ENCODE measurements at places on chromosomes 6 and 20. TPM values are rescaled to one million over a fixed set of nuclear protein-coding genes. Genes with fewer than 3 reads are reported as not detected.
A peak's percentile ranks its signal among the peaks of the same experiment; 100 is the strongest.

Gene FUCA2
- total RNA-seq = 49.3 TPM

DNA sequence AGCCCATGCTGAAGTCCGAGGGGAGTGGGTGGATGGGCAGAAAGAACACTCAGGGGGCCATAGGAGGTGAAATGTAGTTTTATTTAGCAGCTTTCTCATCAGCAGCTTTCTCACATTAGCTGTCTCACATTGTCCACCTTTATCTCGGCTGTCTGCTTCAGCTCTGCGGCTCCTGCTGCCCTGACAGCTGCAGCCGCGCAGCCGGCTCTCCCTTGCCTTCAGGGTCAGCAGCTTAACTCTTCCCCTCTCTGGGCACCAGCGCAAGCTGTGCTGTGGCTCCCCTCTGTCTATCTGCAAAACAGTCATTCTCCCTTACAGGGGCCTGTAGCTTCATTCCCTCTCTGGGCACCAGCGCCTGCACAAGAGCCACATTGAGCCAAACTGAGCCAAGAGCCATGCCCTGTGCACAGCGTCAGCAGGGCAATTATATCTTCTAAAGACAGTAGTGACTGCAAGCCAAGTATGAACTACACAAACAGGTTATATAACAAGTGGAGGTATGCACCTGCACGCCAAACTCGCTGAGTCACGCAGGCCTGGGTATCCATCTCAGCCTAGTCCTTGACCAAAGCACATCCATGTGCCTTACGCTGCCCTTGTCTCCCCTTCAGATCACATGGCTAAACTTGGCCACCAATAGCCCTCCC lies 198.8 kb downstream of the EYA2 start:
- no peak for DNase-seq

DNA sequence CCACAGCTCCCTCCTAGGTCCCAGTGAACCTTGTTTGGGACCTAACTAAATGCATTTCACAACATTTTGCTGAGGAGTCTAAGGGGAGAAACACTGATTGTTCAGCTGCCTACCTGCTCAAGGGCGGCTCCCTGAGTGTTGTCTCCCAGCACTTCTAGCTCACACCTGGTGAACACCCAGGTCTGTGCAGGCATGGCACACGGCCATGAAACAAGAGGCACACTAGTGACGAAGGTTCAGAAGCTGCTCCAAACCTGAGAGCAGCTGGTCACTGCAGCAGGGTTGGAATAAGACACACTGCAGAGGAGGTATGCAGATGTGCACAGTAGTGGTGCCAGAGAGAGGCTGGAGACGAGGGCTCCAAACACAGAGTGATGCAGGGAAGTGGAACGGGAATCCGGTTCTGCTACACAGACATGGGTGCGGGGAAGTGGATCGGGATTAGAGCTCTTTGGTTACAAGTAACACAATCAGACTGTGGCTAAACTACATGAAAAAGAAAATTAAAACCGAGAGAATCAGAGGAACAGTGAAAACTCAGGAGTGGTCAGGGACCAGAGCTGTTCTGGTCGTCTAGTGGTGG lies 486.1 kb upstream of the CDH4 start:
- no peak for DNase-seq

Gene DEFB124
- not detected for total RNA-seq

Gene TRIM40
- total RNA-seq = not detected

- peak; percentile 79 for DNase-seq
These were observed 86.1 kb downstream of the SLX4IP start for GRCh38 chr20:10521068-10521831.

Gene KCNK15
- 1.3 TPM for total RNA-seq

GRCh38 chr6:119628691-119629594 lies 279.4 kb upstream of the MAN1A1 start:
- DNase-seq = no peak

GRCh38 chr6:130965656-130966055 lies 97.4 kb downstream of the EPB41L2 start:
- no peak for DNase-seq
